Left cardiac atrium (tissue), 4 donors: ENCODE measurements at places on chromosomes 6 and 20. TPM values are rescaled to one million over a fixed set of nuclear protein-coding genes. Genes with fewer than 3 reads are reported as not detected.

- DNase-seq = no peak
Measured at GRCh38 chr6:159959165-159959975, 9.5 kb upstream of the IGF2R start.

DNA sequence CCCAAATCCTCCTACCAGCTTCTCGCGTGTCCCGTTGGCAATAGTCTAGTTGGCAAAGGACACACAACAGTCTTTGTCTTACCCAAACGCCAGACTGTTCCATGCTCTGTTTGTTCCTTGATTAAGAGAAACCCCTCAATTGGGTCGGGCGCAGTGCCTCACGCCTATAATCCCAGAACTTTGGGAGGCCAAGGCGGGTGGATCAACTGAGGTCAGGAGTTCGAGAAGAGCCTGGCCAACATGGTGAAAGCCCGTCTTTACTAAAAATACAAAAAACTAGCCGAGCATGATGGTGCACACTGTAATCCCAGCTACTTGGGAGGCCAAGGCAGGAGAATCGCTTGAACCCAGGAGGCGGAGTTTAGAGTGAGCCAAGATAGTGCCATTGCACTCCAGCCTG, 153.7 kb downstream of the GRM4 start:
- DNase-seq = no peak

CAGE1 gene
- total RNA-seq = 0.06 TPM

DNA sequence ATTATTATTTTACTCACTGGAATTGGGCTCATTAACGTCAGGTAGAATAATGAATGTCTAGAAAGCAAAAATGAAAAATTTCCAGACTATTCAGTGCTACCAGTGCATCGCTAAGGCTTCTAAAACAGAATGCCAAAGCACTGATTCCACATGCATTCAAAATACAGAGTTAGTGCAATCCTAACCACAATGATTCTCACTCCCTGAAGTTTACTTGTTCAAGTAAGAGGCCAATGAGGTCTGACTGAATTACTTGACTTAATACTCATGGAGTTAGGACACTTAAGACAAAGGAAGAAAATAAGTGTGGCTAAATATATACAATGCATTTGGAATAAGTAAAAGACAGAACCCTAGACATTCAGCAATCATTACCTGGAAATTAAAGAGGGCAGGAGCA, 220.5 kb downstream of the PKHD1 start:
- no peak for DNase-seq

DNA sequence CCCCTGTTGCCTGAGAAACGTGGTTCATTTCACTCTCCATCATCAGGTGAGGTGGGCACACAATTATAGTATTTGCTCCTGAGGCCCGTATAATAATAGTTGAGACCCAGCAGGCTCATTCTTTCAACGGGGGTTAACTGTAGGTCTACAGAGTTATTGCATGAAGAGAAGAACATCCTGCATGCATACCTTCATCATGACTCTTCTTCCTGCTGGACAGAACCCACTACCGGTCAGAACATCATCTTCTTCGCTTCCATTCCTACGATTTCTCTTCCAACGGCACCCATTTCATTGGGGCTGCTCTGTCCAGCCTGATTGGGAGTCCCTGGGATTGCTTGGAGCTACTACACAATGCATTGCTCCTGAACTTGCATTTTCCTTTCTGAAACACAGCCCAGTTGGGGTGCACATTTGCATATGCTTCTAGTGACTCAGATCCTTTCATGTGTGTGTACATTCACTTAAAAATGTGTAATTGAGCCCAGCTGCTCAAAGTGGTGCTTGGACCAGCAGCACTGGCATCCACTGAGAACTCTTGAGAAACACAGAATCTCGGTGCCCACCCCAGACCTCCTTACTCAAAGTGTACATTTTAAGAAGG, 57.4 kb downstream of the SLC24A3 start:
- no peak for DNase-seq

DNA sequence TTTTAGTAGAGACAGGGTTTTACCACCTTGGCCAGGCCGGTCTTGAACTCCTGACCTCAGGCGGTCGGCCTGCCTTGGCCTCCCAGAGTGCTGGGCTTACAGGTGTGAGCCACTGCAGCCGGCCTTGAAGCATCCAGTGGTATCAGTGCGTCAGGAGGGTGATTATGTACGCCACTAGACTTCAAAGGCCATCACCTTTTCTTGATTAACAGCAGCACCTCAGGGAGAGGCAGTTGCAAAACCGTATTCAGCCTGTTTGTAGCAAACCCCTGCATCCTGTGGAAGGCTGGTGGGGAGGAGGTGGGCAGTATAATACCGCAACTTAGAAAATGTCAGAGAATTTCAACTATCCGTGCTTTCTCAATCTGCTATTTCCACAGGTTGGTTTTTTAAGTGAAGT, 27.3 kb upstream of the SHLD1 start:
- DNase-seq = no peak

SLPI gene
- 44.2 TPM for total RNA-seq

- no peak for DNase-seq
Measured at GRCh38 chr6:45478240-45478639, 100.5 kb upstream of the SUPT3H start.

GRCh38 chr6:105193647-105194046, 13.8 kb upstream of the POPDC3 start:
- no peak for DNase-seq

DNA sequence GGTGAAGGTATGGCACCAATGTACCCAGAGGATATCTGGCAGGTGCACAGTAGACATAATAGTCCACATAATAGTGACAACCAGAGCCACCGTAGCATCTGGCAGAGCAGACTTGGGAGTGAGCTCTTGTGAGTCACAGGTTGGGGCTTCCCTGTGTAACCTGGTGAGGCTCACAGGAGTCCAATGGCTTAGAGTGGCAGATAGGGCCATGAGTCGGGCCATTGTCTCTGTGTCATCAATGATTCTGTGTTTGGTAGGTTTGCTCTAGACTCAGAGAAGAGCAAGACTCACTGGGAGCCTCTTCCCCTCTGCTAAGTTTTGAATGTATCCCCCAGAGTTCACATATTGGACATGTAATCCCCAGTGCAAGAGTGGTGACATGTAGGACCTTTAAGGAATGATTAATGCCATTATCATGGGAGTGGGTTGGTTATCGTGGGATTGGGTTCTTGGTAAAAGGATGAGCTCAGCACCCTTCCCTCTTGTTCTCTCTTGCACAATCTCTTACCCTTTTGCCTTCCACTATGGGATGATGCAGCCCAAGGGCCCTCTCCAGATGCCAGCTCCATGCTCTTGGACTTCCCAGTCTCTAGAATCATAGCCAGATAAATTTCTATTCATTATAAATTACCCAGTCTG, 22.6 kb upstream of the SIRPA start:
- no peak for DNase-seq

DNA sequence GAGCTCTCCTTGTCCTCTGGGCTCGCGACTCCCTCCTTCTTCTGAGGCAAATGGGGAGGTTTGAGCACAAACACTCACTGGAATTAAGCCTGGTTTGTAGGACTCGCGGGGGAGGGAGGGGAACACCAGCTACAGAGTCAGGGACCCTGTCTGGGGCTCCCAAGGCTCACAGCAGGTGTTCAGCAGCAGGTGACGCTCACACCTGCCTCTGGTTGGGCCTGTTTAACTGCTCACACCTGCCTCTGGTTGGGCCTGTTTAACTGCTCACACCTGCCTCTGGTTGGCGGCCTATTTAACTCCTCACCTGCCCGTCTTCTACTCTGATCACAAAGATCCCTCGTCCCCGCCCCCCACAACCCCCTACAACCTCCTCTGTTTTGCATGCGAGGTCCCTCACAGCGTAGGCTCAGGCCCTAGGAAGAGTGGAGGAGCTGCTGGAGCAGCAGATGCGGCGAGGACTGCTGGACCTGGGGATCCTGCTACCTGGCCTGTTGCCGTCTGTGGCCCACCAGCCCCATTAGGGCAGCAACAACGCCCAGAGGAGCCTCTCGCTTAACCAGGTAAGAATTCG, 181.9 kb downstream of the ERMARD start:
- DNase-seq = no peak
